ENCODE measurements at places on chromosomes 3 and 15.

DNA sequence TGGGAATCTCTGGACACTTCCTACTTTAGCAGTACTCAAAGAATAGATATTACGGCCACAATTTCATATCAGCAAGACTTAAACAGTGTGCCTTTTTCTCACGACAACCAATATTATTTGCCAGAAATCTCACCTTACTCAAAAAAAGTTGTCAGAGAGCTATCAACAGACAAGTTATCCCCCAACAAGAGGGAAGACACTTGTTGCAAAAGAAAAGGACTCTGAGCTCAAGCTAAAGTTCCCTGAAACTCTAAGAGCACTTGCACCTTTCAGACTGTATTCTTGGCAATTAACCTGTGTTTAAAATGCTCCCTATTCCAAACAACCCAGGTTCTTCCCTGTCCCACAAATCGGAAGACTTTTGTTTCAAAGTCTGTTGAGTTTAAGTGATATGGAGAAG is 4.5 kb downstream of the LRIG1 start:
- DNase-seq, result no peak

GRCh38 chr3:192366916-192367315 is 360.4 kb downstream of the FGF12 start:
- no peak for DNase-seq

DNA sequence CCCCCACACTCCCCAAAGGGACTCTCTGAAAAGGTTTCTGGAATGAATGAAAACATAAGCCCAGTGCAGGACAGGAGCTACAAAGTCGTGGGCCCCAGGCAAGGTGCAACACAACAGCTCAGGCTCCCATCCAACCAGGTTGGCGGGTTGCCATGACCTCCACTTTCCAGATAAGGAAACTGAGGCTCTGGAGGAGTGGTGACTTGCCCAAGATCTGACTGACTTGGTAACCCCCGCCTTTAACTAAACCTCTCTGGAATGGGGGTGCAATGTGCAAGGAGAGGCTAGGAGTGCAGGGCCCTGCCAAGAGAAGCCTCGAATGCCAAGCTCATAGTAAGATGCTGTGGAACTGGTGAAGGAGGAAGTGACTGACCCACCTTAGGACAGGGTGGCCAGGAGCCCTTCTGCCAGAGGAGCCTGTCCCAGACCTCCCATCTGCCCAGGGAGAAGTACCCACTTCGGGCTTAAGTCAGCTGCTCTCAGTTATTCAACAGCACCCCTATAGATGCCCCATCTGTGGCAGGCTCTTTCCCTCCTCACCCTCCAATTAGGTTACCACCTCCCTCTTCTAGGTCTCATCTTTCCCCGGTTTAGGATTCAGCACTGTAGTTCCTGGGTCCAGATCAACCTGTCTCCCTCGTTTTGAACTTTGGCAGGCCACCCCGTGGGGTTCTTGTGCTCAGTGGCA is 553 bp upstream of the TNNC1 start:
- no peak for DNase-seq

DNA sequence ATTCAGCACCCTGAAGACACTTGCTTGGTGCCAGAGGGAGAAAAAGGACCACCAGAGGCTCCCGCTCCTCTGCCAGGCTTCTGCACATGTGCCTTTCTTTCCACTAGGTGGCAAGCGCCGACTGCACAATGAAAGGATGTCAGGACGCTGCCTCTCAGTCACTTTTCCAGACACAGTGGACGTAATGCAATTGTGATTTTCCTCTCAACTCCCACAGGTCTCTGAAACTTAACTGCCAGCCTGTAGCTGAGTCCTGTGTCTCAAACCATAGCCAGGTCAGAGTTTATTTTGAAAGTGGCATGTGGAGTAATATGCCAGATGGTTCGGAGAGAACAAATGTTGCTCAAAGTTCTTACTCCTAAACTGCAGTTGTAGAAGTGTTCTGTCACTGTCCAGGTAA is 162.9 kb downstream of the ITPR1 start:
- no peak for DNase-seq

DNA sequence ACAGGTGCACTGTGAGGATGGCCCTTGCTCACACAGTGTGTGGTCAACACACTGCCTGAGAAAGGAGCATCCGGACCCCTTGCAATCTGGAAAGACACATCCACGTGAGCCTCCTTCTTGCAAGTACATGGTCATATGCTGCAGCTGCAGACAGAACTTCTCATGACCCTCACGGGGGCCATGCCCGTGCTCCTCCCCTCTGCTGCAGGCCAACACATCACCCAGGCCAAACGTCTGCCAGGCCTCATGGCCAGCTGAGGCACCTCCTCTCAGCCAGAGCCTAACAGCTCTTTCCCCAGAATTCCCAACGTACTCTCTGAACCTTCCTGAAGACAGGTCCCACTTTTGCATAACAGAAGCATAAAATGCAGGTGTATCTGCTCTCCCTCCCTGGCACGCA is 25.3 kb downstream of the SLC41A3 start:
- DNase-seq, result no peak

DNA sequence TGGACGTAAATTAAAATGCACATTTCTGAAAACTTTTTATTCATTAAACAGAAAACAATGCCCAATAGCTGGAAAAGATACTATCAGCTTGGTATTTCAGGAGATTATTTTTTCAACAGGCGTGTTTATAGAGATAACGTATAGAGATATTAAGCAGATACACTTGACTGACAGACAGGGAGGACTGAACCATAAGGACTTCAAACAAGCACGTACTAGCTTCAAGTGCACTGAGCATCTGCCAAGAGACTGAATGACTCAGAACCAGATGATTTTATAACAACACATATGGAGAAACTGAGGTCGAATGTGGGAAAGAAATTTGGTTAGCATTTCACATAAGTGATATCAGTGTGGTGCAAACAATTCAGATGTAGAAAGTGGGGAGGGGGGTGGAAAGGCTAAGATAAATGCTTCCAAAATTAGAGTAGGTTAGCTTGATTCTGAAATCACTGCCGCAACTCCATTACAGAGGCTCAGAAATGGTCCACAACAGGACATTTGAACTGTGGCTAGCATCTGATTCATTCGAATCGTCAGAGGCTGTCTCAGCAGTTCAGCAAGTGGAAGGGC is 103.5 kb downstream of the SEMA6D start:
- DNase-seq, result no peak

DNA sequence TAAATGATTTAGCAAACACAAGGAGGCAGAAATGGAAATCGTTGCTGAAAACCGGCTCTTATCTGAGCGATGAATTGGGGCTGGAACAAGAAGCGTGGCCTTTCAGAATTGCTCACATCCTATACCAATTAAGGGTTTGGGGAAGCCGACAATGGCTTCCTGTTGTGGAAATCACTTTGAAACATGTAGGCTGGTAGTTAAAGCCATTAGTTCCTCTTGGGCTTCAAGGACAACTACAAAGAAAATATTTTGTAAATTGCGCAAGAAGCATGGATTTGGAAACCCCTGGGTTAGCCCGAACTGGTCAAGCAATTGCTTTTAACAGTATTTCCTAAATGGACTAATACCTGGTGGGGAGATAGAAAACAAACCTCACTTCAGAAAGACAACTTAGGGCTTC is 182.4 kb downstream of the ADAMTS9 start:
- DNase-seq, result no peak

DNA sequence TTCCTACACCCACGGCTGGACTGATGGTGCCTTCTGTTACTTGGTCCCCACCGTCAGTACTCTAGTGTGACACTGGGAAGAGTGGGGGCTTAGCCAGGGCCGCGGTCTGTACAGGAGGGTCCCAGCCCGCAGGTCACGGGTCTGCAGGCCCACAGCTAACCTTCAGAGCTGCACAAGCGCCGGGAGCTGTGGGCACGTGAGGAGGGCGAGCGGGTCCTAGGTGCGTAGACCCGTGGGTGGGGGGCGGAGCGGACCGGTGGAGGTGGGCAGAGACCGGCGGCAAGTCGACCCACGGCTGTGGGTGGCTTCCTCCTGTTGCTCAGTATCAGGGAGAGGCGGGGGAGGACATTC is 1.2 kb downstream of the TNFAIP8L3 start:
- no peak for DNase-seq
